ENCODE measurements at places on chromosomes 13 and 19.

GRCh38 chr13:50587645-50588373 is 255.7 kb downstream of the DLEU7 start:
- no peak for DNase-seq

GRCh38 chr13:50609011-50609410 is 234.5 kb downstream of the DLEU7 start:
- DNase-seq = no peak

- no peak for DNase-seq
Measured at GRCh38 chr13:106302011-106302410, 233.5 kb downstream of the EFNB2 start.

DNA sequence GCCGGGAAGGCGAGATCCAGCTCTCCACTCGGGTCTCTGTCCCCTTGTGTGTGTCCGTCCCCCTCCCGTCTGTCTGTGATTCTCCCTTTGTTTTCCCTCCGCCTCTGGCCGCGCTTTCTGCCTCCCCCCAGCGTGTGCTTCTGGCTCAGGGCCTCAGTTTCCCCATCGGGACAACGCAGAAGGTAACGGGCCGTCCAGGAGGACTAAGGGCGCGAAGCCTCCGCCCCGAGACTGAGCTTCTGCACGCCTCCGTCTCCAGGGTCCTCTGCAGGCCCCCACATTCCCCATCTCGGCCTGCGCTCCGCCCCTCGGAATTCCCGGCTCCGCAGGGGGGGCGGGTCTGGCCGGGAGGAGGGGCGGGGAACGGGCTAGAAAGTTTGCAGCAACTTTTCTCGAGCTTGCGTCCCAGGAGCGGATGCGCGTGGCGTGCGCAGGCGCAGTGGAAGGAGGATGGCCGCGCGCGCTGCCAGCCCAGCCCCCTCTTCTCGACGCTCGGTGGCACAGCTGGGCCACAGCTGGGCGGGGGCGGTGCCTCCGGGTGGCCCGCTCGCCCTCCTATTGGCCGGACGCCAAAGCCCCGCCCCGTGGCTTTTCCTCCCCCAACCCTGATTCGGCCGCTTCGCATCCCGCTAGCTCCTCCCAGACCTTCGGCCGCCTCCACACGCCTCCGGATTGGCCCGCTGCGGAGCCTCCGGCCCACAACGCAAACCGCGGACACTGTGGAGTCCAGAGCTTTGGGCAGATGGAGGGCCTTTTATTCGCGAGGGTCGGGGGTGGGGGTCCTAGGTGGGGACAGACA is at the start of gene SIX5:
TSS of gene SIX5 (minus strand) at position 269 of the 799 bp plus-strand sequence. CDS start 408 bp downstream, outside the sequence.
- peak; percentile 99 for DNase-seq

DNA sequence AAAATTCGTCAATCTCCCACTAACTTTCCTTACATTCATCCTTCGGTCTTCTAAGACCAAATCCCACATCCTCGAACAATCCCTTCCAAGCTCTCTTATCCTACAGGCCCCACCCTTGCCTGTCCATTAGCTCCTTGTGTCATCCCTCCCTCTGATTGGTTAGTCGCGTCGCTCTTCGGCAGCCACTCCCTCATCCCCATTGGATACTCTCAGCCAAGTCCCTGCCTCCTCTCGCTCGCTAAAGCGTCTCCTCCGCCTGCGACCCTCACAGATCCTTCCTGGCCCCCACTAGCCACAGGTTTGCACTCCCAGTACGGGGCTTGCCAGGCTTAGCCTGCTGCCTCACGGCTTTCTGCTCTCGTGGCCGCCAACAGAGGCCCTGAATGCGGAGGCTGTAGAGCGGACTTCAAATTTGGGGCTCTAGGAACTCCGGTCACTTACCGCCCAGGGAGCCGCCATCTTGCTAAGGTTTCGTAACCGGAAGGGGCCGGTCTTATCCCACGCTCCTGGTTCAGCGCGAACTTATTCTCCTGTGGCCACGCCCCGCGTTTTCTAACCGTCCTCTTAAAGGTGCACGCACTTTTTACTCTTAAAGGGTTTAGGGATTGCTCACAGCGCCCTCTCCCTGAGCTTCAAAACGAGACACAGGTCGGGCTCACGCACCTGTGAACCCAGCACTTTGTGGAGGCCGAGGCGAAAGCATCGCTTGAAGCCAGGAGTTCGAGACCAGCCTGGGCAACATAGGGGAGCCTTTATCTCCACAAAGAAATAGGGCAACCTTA is at the start of gene DMAC2:
TSS of gene DMAC2 (minus strand) at position 472 of the 782 bp plus-strand sequence. CDS start at position 459, 13 bp downstream.
- DNase-seq = peak; percentile 84

DNA sequence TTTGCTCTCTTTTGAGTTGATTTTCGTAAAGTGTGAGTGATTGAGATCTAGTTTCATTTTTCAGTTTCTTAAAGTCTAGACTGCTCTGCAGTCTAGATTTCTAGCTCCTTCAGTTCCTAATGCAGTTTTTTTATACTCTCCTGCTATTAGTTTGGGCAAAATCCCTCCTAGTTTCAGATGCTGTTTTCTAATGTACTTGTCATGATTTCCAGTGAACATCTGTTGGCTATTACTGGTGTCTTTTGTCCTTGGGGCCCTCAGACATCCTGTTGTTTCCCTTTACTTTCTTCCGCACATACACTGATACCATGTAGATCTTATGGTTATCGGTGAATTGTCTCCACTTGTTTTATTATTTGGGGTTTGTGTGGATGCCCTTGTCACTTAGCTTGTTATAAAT is 292.1 kb downstream of the TDRD3 start:
- DNase-seq = no peak

- DNase-seq = peak; percentile 6
Measured at GRCh38 chr13:32905063-32905863, 111.0 kb upstream of the KL start.

- no peak for DNase-seq
Measured at GRCh38 chr13:35496006-35496405, 19.5 kb upstream of the MAB21L1 start.

DNA sequence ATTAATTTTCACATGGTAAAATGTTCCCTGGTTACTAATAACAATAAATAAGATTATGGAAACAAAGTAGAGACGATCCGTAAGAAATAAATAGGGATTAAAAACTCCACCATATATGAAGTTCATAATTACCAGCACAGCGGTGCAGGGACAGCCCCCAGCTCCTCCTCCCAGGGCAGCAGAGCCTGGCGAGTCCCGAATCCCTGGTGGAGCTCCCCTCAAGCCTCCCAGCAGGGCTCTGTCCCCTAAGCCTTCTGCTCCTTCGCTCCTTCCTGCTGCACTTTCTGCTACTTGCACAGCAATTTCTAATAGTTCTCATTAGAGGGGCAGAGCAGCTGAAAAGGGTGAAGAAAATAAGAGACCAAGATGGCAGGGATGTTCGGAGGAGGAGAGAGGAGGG is 43.6 kb downstream of the RASA3 start:
- DNase-seq = no peak

GRCh38 chr19:21451187-21451586 is 54.2 kb upstream of the ZNF429 start:
- DNase-seq = no peak

DNA sequence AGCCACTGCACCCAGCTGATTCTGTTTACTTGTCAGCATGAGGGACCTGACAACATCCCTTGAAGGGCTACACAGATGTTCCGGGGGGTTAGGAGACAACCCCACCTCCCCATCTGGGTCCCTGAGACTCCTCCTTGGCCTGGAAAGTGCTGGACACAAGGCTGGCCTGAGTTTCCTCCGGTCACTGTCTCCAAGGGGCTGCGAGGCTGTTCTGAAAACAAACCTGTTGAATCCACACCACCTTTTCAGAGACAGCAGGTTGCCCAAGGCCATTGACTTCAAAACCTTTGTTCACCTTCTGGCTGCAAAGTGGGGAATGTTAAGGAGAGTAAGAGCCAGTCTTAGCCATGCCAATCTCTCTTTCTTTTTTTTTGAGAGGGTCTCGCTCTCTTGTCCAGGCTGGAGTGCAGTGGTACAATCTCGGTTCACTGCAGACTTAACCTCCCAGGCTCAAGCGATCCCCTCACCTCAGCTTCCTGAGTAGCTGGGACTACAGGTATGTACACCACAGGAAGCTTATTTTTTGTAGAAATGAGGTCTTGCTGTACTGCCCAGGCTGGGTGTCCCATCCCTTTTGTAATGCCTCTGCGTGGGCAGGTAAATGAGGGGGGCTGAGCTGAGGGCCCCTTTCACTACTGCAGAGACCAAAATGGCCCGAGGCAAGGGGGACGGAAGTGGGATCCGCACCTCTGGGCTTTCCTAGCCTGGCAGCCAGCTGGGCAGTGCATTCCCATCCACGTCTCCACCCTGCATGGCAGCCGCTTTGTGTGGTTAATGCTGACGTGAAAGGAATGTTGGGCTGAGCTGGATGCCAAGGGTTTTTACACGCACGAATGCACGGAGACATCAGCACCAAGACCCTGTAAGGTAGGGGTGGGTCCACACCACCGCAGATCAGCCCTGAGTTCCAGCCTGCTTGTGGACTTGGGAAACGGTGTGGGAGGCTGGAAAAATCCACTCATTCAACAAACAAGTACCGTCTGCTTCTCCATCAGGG is 1.9 kb upstream of the ZNF628 start:
- no peak for DNase-seq

DNA sequence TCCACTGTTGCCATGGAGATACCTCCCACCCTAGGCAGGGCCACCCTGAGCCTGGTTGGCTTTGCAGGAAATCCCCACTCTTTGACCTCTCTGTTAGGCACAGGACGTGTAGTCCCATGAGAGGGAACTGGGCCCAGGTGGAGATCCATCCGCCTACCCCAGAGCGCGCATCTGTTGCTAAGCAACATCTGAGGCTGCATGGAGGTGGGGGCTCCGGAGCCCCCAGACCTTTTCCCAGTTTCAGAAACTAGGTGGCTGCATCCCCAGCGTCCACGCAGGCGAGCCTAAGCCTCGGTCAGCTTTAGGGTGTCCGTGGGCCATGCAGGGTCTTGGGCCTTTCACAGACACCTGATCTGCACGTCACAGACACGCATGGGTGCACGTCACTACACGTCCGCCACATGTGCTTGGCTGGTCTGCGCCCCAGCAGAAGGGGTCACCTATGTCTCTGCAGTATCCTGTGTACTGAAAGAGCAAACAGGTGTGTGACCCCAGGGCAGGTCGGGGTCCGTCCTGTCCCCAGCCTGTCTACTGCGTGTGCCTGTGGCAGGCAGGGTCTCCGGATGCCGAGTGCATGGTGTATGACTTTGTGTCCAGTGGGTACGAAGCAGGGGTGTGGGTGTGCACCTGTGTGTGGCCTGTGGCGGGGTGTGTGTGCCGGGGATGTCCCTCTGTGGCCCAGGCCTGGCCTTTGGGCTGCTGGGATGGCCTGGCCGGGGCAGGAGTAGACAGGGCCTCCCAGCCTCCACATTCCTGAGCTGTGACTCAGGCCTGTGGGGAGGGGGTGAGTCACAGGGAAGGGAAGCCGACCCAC is 4.1 kb upstream of the CIRBP start:
- DNase-seq = no peak

- peak; percentile 82 for DNase-seq
Measured at GRCh38 chr19:45075301-45076028, 813 bp downstream of the ZNF296 start.

GRCh38 chr13:67438465-67438864 is 208.3 kb upstream of the PCDH9 start:
- no peak for DNase-seq
